ENCODE measurements at places on chromosomes 7 and 10.
A peak's percentile ranks its signal among the peaks of the same experiment; 100 is the strongest.

GRCh38 chr10:34089253-34089652 lies 725.8 kb downstream of the PARD3 start:
- DNase-seq = no peak

DNA sequence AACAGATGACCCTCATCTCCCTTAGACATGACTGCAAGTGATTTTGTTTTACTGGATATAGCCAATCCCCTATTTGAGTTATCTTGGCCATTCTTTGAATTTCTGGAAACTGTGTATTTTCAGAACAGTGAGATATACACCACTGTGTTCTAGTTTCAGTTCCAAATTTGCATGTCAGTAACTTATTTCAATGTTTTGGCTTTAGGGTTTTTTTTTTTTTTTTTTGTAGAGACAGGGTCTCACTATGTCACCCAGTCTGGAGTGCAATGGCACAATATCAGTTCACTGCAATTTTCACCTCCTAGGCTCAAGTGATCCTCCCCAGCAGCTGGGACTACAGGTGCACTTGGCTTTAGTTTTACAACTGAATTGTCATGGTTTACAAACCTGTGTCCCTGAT lies 67.2 kb downstream of the ATAD1 start:
- no peak for DNase-seq

- DNase-seq = no peak
These were observed 17.1 kb upstream of the CNOT4 start for GRCh38 chr7:135527025-135527424.

GRCh38 chr10:100683545-100684300 lies 61.7 kb upstream of the PAX2 start:
- no peak for DNase-seq

DNA sequence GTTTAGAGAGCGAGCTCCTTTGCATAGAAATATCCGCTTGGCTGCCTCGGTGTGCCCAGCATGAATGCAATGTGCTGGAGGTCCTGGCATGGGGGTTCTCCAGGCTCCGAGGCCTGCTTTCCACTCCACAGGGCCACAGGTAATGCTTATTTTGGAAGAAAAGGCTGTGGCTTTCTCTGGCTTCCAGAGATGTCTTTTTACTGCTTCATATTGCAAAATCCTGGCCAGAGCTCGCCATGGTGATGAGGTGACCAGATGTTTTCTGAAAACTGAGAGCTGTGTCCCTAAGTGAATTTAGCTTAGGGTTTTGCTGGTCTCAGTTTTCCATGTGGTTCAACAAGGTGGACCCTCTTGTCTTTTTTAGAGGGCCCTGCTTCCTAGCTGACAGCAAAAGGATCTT lies 65.2 kb downstream of the BMPER start:
- DNase-seq = no peak

GRCh38 chr10:104325436-104326435 lies 12.5 kb downstream of the ITPRIP start:
- DNase-seq = no peak

DNA sequence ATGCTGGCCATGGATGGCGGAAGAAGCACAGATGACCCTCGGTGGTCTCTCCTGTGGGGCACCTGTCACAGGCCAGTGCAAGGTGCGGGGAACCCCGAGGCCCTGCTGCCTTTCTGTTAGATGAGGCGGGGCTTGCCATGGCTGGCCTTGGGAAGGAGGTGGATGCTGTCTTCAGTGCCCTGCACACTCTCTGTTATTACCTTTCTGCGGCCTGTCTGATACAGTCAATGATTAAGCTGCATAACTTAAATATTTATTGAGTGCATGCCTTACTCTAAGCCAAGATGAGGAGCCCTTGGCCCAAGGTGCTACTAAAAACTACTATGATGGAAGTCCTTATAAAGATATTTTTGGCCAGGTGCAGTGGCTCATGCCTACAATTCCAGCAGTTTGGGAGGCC lies 36.7 kb upstream of the MNX1 start:
- DNase-seq = no peak

DNA sequence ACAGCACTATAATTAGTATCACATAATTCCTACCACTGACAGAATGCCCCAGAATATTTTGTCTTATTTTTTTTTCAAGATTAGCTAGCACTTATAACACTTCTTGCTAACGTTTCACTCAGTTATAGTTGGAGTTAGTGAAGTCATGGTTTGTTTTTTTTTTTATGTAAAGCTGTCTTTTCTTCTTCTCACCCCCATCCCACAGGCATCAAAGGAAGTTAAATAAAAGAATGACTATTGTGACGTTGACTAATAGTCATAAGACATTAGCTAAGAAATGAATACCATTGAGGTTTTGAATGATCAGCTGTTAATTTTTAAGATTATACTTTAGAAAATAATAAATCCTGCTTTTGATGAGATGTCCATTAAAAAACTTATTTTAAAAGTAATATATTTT lies 498.3 kb downstream of the GFRA1 start:
- DNase-seq = no peak

GRCh38 chr7:25075459-25075858 lies 49.6 kb downstream of the CYCS start:
- no peak for DNase-seq

DNA sequence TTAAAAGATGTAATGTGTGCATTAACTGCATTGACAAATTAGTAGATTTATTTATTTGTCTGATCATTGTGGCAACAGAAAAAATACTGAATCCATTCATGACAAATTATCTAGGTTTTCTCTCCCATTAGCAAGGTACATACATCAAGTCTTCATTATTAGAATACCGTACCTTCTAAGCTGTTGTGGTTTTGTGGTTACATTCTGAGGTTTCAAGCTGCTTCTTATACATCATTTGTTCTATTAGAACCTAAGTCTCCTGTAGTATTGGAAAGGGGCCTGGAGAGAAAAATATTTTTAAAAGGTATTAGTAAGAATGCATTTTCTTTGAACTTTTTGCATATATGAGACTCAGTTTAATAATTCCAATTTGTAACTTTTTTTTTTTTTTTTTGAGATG lies 26.3 kb upstream of the CACNB2 start:
- no peak for DNase-seq

DNA sequence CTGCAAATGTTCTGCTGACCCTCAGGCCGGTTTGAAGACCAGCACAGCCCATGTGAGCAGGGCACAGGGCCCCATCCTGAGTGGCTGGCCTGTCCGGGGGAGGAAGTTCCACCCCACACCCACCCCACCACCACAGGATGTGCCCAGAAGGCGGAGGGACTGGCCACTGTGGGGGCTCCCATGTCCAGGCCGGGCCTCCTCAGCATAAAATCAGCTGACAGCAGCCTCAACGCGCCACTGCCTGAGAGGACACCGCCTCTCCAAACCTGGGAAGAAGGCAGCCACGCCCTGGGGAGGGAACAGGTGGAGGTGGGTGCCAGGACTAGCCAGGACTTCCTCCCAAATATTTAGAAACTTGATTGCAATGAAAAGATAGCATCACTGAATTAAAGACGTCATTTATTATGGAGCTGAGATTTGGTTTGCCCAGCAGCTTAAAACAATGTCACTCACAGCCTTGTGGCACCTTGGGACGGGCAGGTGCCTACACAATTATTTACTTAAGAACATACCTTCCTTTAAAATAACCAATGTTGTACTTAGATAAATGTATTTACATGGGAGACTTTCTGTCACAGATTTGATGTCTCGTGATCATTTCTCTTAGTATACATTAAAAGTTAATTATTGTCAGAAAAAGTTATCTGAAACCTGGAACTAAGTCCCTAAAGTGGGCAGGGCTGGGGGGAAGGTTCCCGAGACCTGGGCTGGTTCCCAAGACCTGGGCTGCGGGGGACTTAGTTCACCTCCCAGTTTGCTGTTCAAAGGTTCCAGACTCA lies 27.3 kb upstream of the FAM20C start:
- DNase-seq = no peak

DNA sequence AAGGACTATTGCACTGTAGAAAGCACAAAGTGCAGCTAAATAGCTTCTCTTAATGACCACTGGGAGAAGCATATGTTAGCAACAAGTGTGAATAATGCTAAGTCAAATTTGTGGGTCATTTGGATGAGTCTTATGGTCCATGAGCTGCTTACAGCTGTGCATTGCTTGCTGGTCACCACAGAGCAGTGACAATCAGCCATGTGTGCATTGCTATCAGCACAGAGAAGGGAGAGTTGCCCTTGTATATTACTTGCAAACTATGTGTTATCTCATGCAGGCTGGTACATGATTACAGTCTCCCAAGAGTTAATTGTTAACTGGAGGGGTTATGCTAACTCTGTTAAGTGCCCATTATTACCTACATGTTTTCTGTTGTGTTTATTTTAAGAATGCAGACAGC lies 25.7 kb downstream of the MRPS33 start:
- no peak for DNase-seq

DNA sequence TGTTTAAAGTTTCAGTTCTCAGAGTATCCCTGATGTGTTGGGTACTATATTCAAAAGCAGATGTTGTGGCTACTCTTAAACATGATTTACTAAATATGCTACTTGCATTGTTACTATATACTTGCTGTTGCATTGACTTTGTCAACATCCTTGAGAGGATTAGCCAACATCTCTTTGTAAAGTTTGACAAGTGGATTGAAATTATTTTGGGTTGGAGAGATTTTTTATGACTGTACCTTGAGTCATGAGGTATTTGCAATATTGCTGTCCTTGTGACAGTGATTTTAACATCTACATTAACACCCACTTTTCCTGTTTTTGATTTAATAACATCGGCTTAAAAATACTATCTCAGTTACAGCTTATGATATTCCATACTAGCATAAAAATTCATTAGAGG lies 31.9 kb downstream of the MRC1 start:
- peak; percentile 35 for DNase-seq

- peak; percentile 30 for DNase-seq
These were observed 28.2 kb downstream of the PUS7 start for GRCh38 chr7:105493923-105494315.

DNA sequence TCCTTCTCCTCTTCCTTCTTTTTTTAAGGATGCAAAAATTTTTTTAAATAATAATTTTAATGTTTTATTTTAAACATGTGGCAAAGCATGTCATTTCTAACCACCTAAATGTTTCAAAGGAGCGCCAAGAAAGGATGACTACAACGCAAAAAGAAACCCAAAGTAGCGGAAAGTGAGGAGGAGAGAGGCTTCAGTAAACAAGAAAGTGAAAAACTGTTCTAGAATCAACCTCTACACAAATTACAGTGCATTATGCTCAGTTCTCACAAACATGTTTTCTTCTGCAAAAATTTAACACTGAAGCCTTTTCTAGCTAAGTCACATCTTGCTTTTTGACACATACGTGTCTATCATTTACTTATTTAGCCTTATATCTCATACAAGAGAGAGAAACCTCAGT lies 948.6 kb downstream of the GATA3 start:
- no peak for DNase-seq

DNA sequence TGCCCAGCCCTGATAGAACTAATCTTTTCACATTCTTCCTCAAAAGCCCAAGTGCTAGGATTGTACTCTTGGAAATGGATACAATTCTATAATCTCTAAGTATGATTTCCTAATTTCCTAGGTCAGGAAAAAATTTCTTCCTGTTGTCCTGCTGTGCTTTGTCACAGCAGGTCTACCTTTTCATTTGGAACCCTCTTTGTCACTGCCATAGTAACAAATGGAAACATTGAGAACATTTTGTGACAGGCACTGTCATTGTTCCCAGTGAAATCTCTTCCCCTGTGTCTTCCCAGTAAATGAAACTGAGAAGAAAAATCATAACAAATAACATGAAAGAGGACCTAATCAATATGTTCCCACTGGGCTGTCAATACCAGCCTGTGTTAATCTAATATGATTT lies 150.9 kb upstream of the KAT6B start:
- no peak for DNase-seq

GRCh38 chr10:115772606-115773005 lies 500.4 kb downstream of the GFRA1 start:
- peak; percentile 47 for DNase-seq

GRCh38 chr7:14717169-14717568 lies 185.4 kb downstream of the DGKB start:
- no peak for DNase-seq

DNA sequence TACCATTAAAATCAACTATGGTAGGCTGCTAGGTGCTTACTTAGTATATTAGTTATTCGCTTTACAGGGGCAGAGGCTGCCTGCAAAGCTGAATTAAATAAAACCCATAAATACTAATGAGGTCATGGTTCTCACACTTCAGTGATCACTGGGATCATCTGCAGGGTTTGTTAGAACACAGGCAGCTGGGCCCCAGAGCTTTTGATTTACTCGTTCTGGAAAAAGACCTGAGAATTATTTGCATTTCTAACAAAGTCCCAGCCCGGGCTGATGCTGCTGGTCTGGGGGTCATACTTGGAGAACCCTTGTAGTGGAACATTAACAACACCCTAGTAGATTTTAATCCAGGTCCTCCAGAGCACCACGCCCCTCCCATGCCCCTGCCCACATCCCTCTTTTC lies 8.5 kb downstream of the UCN3 start:
- DNase-seq = no peak

- DNase-seq = no peak
These were observed 5.7 kb upstream of the ZC3HAV1L start for GRCh38 chr7:139041378-139042085.

DNA sequence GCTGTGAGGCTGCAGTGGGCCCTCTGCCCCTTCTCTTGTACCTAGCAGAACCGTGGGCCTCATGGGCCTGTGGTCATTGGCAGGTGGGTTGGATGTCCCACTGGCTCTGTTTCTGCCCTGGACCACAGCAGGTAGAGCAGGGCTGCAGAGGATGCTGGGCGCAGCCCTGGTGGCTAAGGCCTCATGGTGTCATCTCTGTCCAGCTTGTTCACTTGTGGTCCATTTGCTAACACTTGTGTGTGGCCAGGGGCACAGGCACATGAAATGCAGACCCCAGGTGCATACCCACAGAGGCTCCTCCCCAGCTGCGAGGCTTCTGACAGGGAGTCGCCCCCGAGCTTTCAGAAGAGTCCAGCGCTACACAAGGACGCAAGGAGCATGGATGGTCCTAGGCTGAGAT lies 22.4 kb upstream of the TBRG4 start:
- no peak for DNase-seq

GRCh38 chr10:11512596-11512995 lies 98.9 kb downstream of the USP6NL start:
- DNase-seq = no peak

DNA sequence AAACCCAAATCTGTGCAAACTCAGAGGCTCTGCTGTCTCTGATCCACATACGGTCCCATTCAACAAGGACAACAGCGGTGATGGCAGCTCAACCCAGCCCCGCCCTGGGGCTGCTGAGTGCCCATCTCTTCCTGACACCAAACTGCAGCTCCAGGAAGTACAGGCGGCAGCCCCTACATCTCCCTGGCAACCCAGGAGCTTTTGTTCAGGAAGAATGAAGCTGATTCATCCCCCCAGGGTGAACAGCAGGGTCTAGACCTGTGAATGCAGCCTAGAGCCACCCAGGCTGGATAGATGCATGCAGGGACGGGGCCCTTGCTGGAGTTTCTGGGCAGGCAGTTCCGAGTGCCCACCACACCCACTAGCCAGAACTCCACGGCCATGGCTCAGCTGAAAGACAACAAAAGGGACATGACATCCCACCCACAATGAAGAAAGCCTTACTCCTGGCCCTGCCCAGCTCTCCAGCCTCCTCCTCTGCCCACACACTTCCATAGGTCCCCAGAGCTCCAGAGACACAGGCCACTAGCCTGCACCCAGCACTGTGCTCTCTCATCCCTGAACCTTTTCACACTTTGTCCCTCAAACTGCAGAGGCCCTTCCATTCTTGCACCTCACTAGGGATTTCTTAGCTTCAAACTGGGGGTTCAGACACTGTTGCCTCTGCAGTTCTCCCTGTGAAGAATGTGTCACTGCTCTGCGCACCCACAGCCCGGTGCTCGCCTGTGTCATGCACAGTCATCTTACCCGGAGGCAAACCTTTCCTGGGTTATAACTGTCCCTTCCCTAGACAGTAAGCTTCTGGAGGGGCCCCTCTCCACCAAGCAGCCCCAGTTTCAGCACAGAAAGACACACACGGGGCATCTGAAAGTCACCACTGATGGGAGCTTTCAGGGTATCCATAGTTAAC lies 99.1 kb downstream of the GRID1 start:
- no peak for DNase-seq
